ENCODE measurements at places on chromosomes 11 and 22.

DNA sequence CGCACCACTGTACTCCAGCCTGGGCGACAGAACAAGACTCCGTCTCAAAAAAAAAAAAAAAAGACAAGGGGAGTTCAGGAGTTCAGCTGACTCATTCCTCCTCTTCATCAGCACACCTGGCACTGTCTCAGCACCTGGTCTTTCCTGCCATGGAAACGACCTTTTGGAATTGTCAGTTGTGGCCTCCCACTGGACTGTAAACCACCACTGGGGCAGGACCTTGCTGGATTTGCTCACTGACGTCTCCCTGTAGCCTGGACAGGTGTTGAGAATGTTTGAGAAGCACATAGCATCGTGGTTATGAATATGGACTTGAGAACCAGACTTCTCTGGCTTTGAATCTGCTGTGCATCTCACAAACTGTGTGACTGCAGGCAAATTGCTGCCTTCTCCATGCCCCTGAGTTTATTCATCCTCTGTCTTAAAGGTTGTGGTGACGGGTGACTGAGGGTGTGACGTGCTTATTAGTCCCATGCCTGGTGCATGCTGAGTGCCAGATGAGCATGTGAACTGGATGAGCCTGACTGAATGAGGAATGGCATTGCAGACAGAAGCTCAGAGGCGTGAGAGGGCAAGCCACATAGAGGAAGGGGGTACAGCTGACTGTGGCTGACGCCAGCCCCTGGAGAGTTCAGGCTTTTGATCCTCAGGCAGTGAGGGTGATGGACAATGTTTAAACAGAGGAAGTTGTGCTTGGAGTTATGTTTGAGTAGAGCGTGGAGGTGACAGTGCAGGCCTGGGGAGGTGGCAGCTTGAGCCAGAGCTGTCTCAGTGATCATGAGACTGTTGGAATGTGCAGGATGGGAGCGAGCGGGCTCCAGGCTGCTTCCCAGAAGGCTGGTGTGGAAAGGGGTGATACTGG, 12.7 kb downstream of the TOM1 start:
- DNase-seq, result no peak

GRCh38 chr22:48639896-48640748, 1187.6 kb downstream of the BRD1 start:
- peak; percentile 59 for DNase-seq

DNA sequence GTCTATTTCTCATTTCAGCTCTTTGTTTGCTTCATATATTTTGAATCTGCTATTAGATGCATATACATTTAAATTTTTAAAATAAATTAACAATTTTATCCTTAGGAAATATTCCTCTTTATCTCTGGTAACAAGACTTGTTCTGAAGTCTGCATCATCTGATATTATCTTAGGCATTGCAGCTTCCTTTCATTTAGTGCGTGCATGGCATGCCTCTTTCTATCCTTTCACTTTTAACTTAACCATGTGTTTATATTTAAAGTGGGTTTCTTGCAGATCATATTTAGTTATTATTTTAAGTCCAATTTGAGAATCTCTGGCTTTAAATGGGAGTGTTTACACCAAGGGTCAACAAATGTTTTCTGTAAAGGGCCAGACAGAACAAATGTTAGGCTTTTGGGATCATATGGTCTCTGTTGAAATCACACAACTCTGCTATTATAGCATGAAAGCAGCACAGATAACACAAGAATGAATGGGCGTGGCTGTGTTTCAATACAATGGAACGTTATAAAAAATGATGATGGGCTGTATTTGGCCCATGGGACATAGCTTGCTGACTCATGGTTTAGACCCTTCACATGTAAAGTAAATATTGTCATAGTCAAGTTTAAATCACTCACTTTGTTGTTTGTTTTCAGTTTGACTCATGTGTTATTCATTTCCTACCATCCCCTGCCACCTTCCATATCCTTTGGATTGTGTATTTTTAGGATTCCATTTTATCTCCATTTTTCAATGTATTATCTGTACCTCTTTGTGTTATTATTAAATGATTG, 83.9 kb upstream of the SNX19 start:
- no peak for DNase-seq

- DNase-seq, result no peak
Observed at GRCh38 chr22:48240148-48240934, 1477.9 kb downstream of the TBC1D22A start.

DNA sequence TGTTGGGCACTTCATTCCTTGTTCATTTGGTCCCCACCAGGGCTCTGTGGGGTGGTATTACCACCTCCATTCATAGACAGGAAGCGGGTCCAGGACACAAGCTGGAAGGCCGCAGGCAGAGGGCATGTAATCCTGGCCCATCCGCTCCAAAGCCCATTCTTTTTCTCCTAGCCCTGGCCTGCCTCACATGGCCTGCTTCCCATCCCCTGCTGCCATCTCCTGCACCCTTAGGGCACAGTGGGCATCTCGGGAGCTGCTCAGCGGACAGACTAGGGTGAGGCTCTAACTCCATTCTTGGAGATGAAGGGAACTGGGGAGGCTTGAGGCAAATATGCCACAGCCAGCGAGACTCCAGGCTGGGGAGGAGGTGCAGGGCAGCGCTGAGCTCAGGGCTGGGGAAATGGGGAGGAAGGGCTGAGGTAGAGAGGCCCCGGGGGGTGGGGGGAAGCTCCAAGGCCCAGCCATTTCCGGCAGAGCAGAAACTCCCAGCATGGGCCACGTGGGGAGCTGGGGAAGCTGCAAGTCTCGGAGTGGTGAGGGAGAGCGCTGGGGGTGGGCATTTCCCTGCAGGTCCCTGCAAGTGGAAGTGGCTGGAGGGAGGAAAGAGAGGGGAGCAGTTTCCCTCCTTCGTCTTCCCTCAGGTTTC, 14.3 kb upstream of the BCL9L start:
- DNase-seq, result peak; percentile 89

DNA sequence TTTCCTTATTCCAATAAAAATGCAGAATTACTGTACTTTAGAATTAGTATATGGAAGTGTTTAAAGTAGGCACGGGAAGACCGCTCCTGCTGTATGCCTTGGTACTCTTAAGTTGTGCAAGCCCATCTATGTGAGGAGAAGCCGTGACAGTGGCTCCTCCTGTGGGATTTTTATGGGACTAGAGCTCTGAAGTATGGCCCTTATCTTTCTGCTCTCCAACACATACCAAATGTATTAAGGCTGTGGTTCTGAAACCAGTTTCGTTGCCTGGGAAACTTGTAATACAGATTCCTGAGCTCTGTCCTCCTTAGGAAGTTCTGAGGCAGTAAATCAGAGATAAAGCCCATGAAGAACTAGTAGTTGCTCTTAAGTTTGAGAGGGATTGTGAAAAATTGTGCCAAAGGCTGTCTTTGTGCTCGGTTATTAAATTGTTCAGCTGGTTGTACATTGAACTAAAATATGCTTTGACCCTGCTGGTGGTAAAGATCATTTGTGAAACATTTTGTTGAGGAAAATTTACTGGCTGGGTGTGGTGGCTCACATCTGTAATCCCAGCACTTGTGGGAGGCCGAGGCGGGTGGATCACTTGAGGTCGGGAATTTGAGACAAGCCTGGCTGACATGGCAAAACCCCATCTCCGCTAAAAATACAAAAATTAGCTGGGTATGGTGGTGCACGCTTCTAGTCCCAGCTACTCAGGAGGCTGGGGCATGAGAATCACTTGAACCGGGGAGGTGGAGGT, 29.3 kb downstream of the RTN3 start:
- DNase-seq, result no peak

DNA sequence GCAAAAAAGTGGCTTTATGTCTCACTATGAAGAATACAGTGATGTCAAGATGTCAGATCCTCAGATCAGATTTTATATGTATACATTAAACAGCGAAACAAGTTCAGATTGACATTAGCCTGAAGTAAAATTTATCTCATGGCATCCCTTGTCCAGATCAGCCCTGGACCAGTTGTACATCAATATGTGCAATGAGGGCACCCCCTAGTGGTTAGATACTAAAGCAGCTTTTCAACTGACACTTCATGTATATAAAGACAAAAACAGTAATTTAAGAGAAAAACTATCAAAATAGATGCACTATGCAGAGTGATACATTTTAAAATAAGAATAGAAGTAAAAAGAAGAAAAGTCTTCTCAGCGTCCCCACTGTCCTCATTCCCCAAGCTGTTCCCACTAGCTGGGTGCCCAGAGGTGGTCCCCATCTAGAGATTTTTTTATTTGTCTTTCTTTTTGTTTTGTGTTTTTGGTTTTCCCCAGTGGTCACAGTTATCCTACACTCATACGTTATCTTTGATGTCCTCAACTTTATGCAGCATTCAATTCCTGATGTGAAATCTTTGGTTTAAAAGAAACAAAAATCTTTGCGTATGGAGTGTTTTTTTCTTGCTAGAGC, 2193.4 kb upstream of the RAG2 start:
- DNase-seq, result peak; percentile 29

DNA sequence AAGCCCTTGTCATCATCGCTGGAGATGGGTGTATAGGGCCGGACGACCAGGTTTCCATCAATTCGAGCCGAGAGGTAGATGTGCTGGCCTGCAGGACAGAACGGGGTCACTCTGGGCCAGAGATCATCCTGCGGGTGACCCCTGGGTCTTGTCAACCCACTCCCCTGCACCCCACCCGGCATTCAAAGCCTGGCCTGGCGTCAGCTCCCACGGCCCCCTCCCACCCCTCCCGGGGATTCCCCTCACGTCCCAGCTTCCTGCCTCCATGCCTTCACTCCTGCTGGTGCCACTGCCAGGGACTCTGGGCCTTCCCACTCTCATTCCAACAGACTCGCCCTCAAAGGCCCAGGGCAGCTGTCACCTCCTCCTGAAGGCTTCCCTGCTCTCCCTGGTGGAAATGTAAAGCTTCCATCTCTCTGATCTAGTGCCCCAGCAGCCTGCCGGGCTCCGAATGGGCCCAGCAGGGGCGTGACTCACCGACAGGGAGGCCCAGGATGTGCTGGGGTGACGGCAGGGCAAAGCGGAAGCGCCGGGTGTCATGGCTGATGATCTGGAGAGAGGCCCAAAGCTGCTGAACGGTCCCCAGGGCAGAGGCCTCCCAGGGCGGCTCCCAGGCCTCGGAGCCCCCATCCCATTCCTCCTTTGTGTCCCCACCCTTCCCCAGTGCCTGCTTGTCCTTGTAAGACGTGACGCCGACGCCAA, 9.3 kb downstream of the ATP5MGL start:
- DNase-seq, result no peak

- no peak for DNase-seq
Observed at GRCh38 chr11:34926101-34926830, 9.8 kb downstream of the PDHX start.

DNA sequence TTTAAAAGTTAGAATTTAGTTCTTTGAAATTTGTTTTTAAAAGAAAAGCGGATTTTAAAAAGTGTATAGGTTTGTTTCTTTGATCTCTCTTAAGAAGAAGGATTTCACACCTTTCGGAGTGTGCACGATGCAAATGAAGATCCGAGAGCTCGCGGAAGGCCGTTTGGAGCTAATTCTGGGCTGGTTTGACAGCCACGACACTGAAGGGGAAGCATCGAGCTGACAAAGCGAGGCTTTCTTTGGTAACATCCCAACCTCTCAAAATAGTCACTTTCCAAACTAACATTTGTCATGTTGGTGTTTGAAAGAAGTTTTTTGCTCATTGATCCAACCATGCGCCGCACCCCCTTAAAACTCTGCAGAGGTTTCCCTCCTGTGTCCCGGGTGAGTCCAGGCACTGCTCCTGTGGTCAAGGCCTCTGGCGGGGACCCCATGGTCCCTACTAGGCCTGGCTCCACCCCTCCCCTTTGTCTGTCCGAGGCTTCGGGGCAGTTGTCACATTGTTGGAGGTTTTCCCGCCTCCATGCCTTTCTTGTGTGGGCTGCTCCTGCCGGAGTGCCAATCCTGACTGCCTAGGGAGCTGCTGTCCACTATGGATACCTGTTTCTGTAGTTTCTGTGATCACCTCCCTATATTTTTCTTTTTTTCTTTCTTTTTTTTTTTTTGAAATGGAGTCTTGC, 39.7 kb downstream of the MPPED1 start:
- no peak for DNase-seq

DNA sequence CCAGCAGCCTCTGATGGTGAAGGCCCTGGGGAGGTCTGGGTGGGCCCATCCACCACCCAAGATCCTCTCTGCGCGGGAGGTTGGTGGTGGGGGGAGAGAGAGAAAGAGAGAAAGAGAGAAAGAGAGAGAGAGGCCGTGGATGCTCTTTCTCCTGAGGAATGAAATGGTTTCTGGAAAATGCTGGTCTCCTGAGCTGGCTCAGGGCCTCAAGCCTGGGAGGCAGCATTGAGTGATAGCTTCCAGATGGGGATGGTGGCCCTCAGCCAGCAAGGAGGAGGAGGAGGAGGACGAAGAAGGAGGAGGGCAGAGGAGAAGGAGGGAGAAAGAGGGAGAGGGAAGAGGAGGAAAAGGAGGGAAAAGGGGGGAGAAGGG, 4.6 kb downstream of the TSPAN32 start:
- DNase-seq, result no peak

GRCh38 chr22:31948002-31948401, 3.7 kb downstream of the YWHAH start:
- DNase-seq, result no peak

GRCh38 chr11:22677153-22677903, 10.9 kb downstream of the GAS2 start:
- no peak for DNase-seq

- DNase-seq, result no peak
Observed at GRCh38 chr11:61784506-61784805, 7.9 kb downstream of the TMEM258 start.

DNA sequence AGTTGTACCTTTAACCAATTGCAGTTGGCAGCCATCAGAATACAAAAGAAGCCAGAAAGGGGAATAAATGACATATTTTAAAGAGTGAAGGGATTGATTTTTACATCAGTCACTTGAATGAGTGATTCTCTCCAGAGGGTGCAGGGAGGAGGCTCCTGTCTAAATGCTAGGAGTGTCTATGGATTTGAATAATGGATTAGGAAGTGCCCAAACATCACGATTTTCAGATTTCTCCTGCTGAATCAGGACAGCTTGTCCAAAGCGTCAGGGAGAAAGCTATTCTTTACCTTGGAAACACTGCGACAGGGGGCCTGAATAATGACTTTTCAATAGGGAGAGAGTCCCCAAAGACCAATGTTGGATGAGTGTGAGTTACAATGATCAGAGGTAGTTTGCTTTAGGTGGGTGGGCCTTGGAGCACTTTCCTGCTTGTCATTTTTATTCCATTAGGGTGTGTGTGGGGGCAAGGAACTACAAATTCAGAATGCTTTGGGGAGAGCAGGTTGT, 735.5 kb downstream of the KCNA4 start:
- no peak for DNase-seq

DNA sequence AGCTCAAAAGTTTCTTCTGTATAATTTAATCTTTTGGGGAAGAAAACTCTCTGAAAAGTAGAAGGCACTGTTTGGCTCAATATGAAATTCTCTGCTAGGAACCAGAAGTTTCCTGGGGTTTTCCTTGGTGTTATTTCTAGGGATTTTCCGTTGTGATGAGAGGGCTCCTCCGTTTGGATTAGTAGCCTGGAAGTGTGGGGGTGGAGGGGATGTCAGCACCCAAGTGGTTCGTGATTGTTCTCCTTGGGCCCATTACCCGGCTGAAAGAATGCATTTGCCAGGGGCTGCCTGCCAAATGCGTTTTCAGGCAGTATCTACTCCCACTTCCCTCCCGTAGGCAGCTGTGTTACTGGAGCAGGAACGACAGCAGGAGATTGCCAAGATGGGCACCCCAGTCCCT, 4.3 kb downstream of the SF3B2 start:
- no peak for DNase-seq
